Forelimb muscle (tissue), 1 donor: ENCODE measurements at places on chromosomes 3 and 15.

DNA sequence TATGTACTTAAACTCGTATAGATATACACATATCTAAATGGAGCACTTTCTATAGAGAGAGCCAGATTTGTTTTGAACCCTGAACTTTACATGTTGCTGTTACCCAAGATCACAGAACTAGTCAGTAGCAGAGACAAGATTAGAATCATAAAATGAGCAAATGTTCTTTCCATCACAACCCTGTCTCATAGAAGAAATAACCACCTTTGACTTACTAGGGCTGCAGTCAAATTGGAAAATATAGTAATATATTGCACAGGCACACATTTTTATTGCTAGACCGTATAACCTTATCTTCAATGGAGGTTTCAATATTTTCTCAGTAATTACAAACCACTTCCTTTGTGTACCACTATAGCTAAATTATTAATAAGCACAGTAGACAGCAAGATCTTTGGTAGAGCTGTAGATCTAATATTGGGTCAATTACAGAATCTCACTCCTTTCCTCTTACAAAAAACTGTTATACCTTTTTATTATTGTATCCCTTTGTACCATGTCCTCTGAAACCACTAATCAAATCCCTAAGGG lies 41.5 kb upstream of the TBL1XR1 start:
- DNase-seq: no peak

GRCh38 chr3:134308350-134308891 lies 57.8 kb upstream of the RYK start:
- DNase-seq: no peak

- no peak for DNase-seq
Observed at GRCh38 chr3:23330568-23330967, 127.4 kb downstream of the UBE2E2 start.

- no peak for DNase-seq
Observed at GRCh38 chr3:16286751-16287543, 21.9 kb downstream of the OXNAD1 start.

- no peak for DNase-seq
Observed at GRCh38 chr3:70519026-70519425, 206.6 kb upstream of the MDFIC2 start.

GRCh38 chr3:194928831-194929577 lies 243.3 kb downstream of the FAM43A start:
- DNase-seq: no peak

GRCh38 chr3:113065336-113065735 lies 74.6 kb downstream of the GTPBP8 start:
- DNase-seq: no peak

DNA sequence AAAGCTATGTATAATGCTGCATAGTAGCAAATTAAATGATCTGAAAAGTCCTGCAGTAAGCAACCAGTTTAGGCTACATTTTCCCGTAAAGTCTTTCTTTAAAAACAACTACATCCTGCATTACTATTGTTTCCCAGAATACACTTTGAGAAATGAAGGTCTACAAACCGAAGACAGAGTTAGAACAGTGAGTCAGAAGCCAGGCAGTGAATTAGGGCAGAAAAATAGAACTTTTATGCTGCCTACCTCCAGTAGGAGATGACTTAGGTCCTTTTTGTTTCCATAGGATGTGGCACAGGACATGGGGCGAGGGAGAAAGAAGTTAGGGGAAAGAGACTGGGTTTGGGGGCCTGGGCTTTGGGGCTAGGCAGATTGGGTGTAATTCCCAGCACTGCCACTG lies 127.3 kb downstream of the PPM1L start:
- no peak for DNase-seq

- no peak for DNase-seq
Observed at GRCh38 chr3:149377408-149378364, at the start of gene TM4SF1. TSS of gene TM4SF1 (minus strand) at chr3:149377649. CDS start at chr3:149377547, 102 bp downstream.

- DNase-seq: no peak
Observed at GRCh38 chr3:11565072-11565471, 78.6 kb downstream of the VGLL4 start.

DNA sequence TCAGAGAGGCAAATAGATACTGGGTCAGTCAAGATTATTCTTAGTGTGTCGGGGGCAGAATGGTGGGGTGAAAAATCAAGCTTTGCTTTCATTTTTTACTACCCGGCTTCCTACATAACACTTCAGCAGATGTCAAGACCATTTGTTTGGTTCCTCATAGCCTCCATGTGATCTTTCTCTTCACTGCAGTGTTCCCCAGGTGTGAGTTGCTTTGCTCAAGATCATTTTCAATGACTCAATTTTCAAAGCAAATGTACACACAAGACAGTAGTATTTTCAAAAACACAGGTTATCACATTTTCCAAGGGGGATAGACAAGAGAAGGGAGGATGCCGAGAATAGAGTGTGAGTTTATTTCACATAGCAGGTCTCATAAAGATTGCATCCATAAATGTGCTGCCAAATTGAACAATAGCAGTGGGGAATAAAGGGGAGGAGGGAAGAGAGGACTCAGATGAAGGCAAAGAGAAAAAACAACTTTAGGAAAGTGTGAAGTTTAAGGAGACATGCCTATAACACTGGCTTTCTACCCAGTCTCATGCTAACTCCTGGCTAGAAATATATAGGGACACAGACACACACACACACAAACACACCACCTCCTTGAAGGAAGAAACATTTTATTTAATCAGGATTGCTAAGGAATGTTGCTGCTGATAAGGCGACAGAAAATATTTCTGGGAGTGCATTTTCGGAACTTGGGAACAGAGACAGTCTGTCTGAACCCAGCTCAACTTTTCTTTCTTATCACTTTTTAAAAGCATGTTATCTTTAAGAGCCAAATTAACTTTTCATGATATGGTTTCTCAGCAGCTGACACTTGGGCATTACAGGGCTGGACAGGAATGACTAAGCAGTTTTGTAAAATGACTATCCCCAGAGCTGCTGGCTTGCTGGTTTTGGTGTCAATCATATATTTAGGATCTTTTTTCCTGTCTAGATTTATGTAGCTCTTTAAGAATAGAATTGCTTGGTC lies 402.4 kb downstream of the RBMS3 start:
- DNase-seq: no peak

DNA sequence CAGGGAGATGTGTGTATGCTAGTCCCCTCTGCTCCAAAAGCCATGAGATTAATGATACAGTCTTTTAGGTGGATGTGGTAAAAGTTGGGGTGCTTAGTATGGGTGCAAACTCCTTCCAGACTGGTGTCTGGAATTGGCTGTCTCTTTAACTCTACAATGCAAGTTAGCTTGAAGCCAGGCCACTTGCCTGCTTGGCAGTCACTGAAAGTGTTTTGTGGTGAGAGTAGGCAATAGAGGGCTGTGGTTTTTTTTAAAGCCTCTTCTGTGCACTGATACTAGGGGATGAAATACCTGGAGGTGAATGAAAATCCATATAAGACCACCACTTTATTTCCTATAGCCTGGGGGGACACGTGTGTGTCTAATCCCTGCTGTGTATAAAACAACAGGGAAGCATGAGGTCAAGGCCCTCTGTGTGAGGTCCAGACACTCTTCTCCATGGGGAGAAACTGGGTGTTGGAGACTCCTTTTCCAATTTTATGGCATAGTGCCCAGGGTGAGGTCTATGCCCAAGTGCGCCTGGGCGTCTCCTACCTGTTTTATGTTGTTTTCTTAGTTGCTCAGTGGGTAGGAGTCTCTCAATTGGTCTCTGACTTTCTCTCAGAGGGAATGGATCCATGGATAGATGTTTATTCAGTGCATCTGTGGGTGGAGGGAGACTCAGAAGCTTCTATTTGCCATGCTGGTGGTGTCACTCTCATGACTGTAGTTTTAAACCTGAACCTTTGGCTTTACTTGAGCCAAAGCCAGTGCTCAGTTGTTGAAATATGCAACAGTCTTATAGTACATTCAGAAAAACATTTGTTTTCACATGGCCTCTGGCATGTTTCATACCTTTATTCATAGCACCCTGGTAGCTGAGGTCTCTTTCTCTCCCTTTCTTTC lies 327.8 kb upstream of the ATP11B start:
- no peak for DNase-seq

GRCh38 chr3:124333931-124334640 lies 342.2 kb upstream of the ROPN1 start:
- no peak for DNase-seq

GRCh38 chr15:84992157-84992944 lies 10.7 kb downstream of the PDE8A start:
- no peak for DNase-seq

GRCh38 chr3:42119561-42120355 lies 28.6 kb downstream of the TRAK1 start:
- no peak for DNase-seq

DNA sequence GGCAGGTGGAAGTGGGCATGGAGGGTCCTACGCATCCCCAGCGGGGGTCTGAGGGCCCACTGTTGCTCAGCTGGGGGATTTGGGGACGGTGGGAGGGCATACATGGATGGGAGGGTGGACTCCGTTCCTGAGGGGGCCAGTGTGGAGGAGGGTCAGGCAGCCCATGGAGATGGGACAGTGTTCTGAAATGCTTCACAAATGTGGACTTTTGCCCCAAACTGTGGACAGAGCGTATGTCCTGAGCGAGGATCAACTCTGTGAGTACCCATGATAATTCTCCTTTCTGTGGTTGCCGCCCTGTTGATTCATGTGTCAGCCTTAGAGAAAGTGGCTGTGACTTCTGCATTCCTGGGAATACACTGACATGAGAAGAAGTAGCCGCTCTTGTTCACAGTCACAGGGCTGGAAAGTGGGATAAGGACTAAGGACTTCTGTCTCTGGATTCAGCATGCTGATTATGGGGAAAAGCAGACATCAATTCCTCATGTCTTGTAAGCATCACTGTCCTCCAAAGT lies 33.4 kb downstream of the SMAD3 start:
- no peak for DNase-seq

DNA sequence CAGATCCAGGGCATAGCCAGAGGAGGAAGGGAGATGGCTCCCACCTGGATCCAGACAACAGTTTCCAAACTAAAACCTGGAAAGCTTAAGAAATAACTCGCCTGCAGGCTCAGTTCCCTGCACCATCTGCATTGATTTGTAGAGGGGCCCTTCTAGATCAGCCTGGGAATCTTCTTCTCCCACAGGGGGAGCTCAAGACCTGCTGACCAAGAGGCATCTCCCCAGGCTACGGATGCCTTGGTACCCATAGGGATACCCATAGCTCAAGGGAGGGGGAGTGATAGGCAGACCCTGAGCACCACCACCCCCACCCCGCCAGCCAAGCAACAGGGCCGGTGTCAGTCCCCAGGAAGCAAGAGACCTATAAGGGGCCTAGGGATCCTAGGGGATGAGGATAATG lies 28.0 kb upstream of the DCLK3 start:
- DNase-seq: no peak

DNA sequence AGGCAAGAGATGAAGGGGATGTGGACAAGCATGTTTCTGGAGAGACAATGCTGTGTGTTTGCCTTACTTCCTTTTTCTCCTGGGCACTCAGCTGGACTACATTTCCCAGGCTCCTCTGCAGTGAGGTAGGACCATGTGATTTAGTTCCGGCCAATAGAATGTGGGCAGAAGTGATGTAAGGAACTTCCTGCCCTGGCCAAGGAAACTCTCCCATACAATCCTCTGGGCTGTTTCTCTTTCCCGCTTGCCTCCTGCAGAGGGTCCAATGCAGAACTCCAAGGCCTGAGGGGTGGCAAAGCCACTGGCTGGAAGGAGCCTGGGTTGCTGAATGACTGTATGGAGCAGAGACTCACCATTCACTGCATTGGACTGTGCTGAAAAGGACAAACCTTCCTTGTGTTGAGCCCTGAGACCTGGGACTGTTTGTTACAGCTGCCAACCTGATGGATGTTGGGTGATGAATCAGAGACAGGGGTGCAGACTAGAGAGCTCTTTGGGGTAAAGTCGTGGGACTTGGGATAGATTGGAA lies 82.7 kb upstream of the SLC6A6 start:
- DNase-seq: no peak

DNA sequence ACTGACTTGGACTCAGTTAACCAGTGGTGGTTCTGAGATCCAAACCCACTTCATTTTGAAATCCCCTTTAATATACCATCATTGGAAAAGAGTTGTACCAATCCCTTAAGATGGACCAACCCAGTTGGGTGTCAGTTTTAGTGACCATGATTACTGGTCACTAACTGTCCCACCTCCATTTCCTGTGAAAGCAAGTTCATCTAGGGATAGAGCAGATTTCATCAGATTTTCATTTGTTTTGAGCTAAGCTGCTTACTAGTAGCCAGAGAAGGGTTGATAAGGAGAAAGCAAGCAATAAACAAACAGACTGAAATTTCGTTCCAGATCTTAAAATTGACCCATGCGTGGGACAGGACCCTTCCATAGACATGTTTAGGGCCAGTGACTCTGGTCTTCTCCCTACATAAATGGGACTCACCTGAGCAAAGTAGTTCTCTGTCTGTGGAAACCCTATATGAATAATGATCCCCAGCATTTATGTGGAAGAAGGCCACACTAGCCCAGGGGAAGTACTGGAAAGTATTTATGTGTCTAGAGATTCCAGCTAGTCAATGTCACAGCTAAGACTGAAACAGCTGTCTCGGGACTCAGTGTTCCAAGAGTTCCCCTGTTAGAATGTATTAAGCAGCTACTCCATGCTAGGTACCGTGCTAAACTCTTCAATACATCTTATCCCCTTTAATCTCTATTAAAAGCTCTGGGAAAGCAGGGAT lies 196.0 kb upstream of the BCL6 start:
- no peak for DNase-seq

GRCh38 chr15:77030048-77030927 lies 35.4 kb downstream of the PSTPIP1 start:
- DNase-seq: no peak

GRCh38 chr3:159950156-159950898 lies 38.3 kb upstream of the IL12A start:
- DNase-seq: no peak

DNA sequence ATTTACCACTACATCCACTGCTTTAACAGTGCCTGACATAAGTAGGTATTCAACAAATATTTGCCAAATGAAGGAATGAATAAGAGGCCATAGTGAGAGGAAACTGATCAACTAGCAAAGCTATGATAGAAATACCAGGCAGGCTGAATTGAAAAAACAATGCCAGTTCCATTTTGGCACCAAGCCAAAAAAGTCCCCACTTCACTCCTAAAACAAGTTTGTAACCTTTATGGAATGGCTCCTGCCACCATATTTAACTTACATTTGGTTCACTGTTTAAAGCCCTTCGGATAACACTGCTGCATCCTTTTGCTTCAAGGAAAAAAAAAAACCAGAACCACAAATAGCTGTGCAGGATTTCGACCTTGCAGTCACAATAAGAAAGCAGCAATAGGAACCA lies 166.1 kb downstream of the FRMD5 start:
- DNase-seq: no peak

- no peak for DNase-seq
Observed at GRCh38 chr3:118734664-118735063, 300.0 kb downstream of the IGSF11 start.
